ENCODE measurements at places on chromosomes 7 and 10. TPM values are rescaled to one million over a fixed set of nuclear protein-coding genes. Genes with fewer than 3 reads are reported as not detected.

IMPDH1 gene
- total RNA-seq = 75.2 TPM

GRM3 gene
- not detected for total RNA-seq

SPDYE6 gene
- total RNA-seq = not detected

ZC3HAV1L gene
- total RNA-seq = 13.5 TPM

SLC13A4 gene
- total RNA-seq = under 0.01 TPM

BMS1 gene
- total RNA-seq = 15.8 TPM

SPOCK2 gene
- 0.28 TPM for total RNA-seq

VPS50 gene
- total RNA-seq = 49.9 TPM

UNCX gene
- total RNA-seq = not detected

TSPAN13 gene
- total RNA-seq = 19.4 TPM

INA gene
- total RNA-seq = 1.2 TPM

RADIL gene
- total RNA-seq = 0.38 TPM

ARL5B gene
- total RNA-seq = 13.2 TPM

A1CF gene
- not detected for total RNA-seq

ASB4 gene
- not detected for total RNA-seq

CFAP70 gene
- 0.38 TPM for total RNA-seq

SFMBT2 gene
- total RNA-seq = 0.19 TPM

HMX2 gene
- total RNA-seq = not detected

PAPOLB gene
- 0.19 TPM for total RNA-seq

GNGT1 gene
- not detected for total RNA-seq

GPR22 gene
- not detected for total RNA-seq

CALML3 gene
- not detected for total RNA-seq

CAMK2G gene
- total RNA-seq = 22.8 TPM

INMT gene
- total RNA-seq = 6.9 TPM

AIMP2 gene
- 56.0 TPM for total RNA-seq

EBF3 gene
- 11.6 TPM for total RNA-seq

WDR37 gene
- total RNA-seq = 10.4 TPM

TMEM176A gene
- not detected for total RNA-seq

GJC3 gene
- total RNA-seq = 0.19 TPM

IL6 gene
- 69.4 TPM for total RNA-seq

PNLIP gene
- total RNA-seq = not detected

OR2A7 gene
- total RNA-seq = not detected

PCBD1 gene
- 23.4 TPM for total RNA-seq

GATA3 gene
- 0.28 TPM for total RNA-seq

FAM131B gene
- total RNA-seq = 3.1 TPM

COPG2 gene
- total RNA-seq = 26.2 TPM
